ENCODE measurements at places on chromosomes 2 and 18.

DNA sequence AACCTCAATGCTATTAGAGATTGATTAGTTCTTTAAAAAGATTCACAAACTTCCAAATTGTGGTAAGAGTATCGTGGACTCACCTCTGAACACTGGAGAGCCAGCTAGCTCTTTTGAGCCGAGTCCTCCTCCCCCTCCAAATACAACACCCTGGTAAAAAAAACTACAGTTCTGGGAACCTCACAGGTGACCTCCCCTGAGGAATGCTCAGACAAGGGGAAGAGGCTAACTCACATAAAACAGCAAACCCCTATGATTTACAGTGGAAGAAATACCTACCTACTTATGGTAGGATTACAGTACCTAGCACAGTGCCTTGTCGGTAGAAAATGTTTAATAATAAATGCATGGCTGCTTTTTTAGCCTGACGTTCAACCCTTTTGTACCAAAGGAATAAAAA is 8.4 kb downstream of the ZNF24 start:
- DNase-seq = no peak

DNA sequence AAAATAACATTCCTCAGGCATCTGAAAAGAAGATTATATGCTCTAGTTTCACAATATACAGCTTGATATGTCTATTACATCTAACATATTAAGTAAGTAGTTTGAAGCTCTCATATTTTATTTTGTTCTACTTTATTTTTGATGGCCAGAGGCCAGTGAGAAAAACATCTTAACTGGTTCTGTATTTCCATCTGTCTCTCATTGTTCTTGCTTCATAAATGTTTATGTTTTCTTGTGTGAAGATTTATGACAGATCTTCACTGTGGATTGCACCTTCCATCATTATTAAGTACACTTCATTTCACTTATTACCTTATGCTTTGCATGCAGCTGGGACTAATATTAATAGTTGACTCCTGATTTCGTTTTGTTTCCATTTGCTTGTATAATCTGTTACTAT is 511.2 kb downstream of the TSN start:
- DNase-seq = no peak

DNA sequence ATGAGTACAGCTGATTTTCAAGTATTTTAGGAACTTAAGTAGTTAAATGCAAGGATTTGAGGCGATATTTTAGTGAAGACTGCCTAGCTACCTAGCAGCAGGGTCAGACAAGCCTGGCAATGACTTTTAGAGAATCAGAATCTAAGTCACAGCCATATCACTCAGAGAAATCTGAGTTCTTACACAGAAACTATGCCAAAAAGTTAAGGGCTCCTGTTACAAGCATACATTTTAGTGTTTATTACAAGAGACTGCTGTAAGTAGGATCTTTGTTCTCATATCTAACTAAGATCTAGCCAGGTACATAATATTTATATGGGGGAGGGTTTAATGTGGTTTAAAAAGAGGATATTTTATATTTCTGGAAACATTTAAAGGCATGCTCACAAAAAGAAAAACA is 37.5 kb downstream of the MAP4K3 start:
- DNase-seq = no peak

GRCh38 chr2:232310121-232310520 is 68.4 kb upstream of the ALPP start:
- peak; percentile 58 for DNase-seq
